Dermis microvascular lymphatic vessel endothelial cell (primary cell): ENCODE measurements at places on chromosomes 2 and 18.
A peak's percentile ranks its signal among the peaks of the same experiment; 100 is the strongest.

DNA sequence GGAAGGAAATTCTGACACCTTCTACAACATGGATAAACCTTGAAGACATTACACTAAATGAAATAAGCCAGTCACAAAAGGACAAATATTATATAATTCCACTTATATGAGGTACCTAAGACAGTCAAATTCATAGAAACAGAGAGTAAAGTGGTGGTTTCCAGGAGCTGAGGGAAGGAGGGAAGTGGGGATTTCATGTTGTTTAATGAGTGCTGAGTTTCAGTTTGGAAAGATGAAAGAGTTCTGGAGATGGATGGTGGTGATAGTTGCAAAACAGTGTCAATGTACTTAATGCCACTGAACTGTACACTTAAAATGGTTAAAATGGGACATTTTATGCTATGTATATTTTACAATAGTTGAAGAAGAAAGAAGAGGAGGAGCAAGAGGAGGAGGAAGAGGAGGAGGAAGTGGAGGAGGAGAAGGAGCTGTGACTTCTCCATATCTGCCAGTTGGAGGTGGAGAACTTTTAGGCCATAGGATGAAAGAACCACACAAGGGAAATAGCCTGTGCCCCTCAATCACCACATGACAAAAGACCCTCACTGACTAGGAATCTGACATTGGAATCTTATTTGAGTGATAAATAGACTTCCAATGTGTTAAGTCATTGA is 55.3 kb upstream of the LGALSL start:
- DNase-seq, result no peak

- DNase-seq, result no peak
Measured at GRCh38 chr2:28407131-28407975, 14.7 kb downstream of the FOSL2 start.

DNA sequence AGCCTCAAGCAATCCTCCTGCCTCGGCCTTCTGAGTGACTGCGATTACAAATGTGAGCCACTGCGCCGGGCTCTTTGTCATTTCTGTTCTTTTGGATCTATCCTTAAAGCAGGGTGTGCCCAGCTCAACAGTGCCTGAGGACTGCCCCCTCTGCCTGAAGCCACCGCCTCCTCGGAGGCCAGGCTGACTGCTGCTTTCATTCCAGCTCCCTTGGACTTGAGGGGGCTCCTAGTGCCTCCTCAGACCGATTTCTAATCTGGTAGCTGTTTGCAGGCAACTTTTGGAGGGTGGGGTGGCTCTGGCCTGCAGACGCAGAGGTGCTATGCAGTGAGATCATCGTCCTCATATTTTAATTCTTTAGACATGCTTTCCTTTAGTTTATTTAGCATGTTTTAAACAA is 35.9 kb upstream of the KLF11 start:
- DNase-seq, result no peak

DNA sequence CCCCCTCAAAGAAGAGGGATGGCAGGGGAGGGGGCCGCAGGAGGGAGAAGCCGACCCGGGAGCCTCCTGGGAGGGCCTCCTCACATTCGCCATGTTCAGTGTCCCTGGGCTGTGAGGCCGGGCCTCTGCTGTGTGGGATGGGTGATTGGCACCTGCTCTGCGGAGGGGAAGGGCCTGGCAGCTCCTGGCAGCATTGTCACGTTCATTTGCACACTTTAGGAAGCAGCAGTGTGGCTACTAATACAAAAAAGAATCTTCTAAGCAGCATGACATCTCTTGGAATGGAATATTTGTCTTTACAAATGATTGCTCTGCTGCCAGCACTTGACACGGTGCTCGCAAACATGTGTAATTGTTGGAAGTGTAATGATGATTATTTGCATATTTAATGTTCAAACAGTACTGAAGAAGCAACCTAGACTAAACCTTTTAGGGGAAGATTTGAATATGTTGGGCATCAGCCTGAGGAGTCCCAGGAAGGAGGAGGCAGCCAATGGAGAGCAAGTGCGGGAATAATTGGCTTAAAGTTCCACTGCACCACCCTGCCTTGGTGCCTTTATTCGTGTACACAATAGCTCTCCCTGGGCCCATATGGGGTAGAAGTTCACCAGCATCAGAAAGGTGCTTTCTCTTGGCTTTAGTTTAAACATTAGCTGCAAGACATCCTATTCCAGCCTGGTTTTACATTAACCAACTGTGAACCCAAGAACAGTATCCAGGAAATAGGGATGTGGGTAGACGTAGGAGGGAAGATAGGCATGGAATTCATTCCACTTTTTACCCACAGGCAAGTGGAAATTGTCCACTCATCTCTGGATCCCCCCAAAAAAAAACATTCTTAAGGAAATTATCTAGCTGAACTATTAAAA is 404.9 kb downstream of the TMEM182 start:
- no peak for DNase-seq

DNA sequence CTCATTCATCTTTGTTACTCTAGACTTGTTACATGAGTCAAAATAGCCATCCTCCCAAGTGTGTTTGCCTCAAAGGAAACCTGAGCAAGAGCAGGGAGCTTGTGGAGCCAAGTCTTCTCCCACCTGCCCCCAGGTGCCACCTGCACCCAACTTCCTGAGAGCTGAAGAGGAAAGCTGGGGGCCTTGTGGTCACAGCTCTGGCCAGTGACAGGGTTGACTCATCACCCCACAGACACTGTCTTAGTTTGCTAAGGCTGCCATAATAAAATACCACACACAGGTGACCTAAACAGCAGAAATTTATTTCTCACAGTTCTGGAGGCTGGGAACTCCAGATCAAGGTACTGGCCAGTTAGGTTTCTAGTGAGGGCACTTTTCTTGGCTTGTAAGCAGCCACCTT is 99.6 kb downstream of the TPGS2 start:
- DNase-seq, result no peak

DNA sequence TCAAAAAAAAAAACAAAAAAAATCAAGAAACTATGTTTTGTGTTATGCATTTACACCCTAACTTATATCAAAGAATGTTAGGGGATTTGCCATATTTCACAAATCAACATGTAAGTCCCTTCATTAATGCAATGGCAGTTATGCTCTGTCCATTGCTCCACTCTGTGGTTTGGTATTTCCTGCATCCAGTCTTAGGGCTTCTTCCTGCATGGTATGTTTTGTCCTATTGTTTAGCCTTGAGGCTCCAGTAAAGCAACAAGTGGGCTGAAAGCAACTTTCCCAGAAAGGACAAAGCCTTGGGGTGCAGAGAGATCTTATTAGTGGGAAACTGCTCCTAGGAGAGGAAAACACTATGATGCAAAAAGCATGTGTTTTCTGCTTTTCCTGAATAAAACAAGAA is 474.1 kb downstream of the IRS1 start:
- DNase-seq, result no peak

GRCh38 chr2:196718419-196719109 is 79.0 kb downstream of the CCDC150 start:
- DNase-seq, result no peak

- DNase-seq, result no peak
Measured at GRCh38 chr2:13779996-13780395, 852.5 kb upstream of the LRATD1 start.

GRCh38 chr2:107633580-107634147 is 193.0 kb upstream of the RGPD4 start:
- DNase-seq, result no peak

- DNase-seq, result no peak
Measured at GRCh38 chr2:29802986-29803385, 118.4 kb downstream of the ALK start.

DNA sequence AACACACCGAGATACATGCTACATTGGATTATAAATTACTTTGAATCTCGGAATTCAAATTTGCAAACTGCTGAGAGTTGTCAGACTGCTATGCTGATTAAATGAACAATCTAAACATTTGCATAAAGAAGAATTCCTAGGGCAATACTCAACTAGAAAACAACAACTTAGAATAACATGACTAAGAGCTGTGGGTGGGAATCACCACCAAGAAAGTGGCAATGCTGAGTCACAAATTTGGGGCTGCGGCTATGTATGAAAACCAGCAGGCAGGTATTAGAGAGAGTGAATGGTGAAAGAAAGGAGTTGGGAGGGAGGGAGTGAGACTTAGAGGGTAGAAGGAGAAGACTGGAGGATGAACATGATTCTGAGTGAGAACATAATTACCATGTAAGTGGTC is 559.5 kb downstream of the PIK3C3 start:
- DNase-seq, result no peak

DNA sequence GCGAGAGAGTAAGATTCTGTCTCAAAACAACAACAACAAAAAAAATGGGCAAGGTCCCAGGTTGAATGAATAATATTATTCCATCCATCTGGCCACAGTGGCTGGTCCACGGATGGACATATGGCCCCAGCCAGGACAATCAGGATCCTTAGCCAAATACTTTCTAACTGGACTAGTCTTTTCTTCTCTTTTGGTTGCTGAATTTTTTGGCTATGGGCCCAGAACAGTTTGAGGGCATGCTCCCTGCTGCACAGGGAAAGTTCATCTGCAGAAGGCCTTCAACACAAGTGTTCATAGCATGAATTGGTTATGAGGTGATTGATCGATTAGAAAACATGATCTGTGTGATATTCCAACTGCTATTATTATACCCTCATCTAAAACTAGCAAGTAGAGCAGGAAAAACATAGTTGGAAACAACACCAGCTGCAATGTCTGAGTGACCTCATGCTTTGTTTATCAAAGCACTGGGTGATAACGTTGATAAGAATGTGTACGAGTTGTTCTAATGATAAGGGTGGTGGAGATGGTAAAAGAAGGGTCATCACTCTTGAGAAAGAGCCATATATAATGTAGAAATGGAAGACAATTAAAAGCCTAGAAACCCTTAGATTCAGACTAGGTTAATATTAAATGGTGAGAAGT is 47.8 kb upstream of the RNF103 start:
- DNase-seq, result peak; percentile 65

- no peak for DNase-seq
Measured at GRCh38 chr18:29693334-29693733, 1349.2 kb downstream of the DSC3 start.

- no peak for DNase-seq
Measured at GRCh38 chr2:121360566-121361300, 75.7 kb upstream of the TFCP2L1 start.

- DNase-seq, result no peak
Measured at GRCh38 chr2:121363632-121364420, 78.8 kb upstream of the TFCP2L1 start.

DNA sequence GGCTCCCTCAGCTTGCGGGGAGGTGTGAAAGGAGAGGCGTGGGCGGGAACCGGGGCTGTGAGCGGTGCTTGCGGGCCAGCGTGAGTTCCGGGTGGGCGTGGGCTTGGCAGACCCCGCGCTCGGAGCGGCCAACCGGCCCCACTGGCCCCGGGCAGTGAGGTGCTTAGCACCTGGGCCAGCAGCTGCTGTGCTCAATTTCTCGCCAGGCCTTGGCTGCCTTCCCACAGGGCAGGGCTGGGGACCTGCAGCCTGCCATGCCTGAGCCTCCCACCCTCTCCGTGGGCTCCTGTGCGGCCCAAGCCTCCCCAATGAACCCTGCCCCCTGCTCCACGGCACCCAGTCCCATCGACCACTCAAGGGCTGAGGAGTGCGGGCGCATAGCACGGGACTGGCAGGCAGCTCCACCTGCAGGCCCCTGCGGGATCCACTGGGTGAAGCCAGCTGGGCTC is 48.2 kb downstream of the RNF138 start:
- DNase-seq, result no peak

DNA sequence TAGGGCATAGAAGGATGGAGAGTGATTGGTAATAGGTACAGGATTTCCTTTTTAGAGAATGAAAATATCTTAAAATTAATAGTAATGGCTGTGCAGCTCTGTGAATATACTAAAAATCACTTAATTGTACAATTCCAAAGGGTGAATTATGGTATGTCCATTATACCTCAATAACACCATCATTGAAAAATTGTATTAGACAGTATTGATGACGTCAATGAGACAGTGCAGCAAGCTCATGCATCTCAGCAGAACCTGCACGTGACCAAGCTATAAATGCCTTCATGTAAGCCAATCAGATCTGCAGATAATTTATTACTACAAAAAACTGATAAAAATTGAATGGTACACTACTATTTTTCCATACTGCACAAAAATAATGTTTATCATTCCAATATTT is 354.4 kb upstream of the CDH19 start:
- no peak for DNase-seq

GRCh38 chr18:67951137-67951536 is 434.6 kb upstream of the DSEL start:
- no peak for DNase-seq

GRCh38 chr2:85933753-85934594 is 45.2 kb upstream of the ST3GAL5 start:
- no peak for DNase-seq

GRCh38 chr2:13581471-13581870 is 864.7 kb downstream of the TRIB2 start:
- DNase-seq, result no peak

DNA sequence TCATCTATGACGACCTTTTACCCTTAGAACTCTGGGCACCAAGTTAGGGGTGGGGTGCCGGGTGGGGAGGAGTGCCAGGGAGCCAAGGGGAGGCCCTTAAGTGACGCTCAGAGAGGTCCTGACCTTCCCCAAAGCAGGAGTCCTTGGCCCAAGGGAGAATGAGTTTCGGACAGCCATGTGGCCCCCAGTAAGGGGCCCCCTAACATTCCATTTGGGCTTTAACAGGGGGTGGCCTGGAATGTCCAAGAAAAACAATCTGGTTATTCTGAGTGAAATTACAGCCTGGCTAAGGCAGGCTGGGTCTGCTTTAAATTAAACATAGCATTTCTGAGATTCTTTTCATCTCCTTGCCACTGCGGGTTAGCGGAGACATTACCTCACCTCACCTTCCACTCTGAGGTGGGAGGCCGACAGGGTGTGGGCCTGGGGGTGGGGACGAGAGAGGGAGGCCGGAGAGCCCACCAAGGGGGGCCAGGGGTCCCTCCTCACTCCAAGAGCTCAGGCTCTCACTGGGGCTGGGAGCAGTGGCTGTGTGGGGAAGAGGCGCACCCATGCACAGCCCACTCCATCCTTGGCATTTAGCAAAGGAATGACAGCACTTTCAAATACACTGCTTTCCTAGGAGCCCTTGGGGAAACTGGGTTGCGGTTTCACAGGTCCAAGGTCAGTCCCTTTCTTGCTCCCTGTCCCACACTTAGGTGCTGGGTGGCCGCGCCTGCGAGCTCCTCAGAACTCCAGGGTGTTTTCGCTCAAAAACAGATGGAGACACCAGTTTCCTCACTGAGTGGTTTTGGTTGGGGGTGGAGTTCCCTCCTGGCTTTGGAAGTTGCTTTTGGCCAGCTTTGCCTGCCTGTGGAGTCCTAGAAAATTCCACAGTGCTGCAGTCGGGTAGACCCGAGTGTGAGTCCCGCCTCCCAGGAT is 107.4 kb downstream of the POLR1A start:
- no peak for DNase-seq

DNA sequence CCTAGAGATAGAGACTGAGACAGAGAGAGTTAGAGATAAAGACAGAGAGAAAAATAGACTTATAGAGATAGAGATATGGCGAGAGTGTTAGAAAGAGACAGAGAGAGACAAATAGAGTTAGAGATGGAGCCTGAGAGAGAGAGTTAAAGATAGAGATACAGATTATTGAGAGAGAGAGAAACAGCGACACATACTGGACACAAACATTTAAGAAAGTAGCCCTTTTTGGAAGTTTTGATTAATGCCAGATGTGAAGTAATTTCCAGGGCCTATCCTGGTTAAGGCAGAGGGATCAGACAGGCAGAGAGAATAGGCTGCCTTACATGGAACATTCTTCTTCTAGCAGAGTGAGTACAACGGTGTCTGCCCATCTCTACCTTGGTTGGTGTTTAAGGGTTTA is 311.6 kb upstream of the CDH7 start:
- no peak for DNase-seq

GRCh38 chr18:34637094-34637801 is 72.8 kb upstream of the DTNA start:
- DNase-seq, result no peak

GRCh38 chr2:118644190-118644589 is 203.3 kb downstream of the EN1 start:
- DNase-seq, result no peak
